ENCODE measurements at places on chromosomes 5 and 9.

DNA sequence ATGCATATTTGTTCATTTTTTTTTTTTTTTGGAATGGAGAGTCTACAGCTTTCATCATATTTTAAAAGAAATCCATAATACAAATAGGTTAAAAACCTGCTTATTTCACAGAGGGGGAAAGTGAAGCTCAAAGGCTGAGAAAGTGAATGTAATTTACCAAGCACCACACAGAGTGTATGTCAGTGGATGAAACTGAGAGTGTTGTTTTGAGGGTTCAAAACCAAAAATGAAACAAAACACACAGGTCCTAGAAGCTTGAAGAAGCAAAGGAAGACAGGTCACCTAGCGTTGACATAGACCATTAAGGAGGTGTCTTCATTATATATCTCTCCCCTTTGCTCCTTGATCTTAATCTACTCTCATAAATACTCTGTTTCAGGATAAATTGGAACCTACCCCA is 7.5 kb downstream of the NMUR2 start:
- no peak for DNase-seq

- DNase-seq: no peak
Measured at GRCh38 chr5:73603998-73604397, 22.0 kb upstream of the ARHGEF28 start.

DNA sequence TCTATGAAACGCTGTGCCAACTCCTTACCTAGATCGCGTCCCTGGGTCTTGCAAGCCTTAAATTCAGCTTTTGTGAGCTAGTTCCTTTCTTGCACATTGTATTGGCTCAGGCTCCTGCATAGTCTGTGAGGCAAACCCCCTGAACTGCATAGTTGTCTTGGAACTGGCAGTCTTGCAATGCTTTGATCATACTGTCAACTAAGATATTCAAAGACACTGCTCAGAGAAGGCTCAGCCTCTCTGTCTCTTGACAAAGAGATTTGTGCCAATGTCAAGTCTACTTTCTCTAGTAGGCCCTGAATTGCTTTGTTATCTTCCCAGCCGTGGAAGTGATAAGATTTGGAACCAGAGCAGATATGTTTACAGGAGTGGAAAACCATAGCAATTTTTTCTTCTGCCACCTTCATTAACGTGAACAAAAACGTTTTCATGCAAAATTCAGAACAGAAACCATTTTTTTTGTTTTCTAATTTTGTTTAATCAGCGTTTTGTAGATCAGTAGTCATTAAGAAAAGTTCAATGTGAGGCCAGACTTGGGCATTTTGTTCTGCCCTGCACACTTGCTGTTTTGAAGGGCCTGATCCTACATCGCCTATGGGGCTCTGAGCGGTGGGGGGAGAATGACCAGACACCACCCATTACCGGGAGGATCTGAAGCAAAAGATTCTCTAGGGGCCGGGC is 27.6 kb upstream of the ENTREP1 start:
- DNase-seq: no peak

- peak; percentile 16 for DNase-seq
Measured at GRCh38 chr5:151772029-151772845, 483 bp downstream of the G3BP1 start.

GRCh38 chr5:143964919-143965318 is 153.0 kb downstream of the HMHB1 start:
- DNase-seq: no peak

- no peak for DNase-seq
Measured at GRCh38 chr5:173745123-173745522, 128.7 kb upstream of the BOD1 start.

GRCh38 chr9:95727947-95728520 is 147.5 kb upstream of the ERCC6L2 start:
- no peak for DNase-seq
